Smooth muscle cell of trachea (primary cell): ENCODE measurements at places on chromosomes 1 and 21. TPM values are rescaled to one million over a fixed set of nuclear protein-coding genes. Genes with fewer than 3 reads are reported as not detected.

The PIAS3 gene
- total RNA-seq = 13.7 and 14.7 TPM in 2 replicates

The ADGRL2 gene
- 78.4 and 112 TPM in 2 replicates for total RNA-seq

The SHE gene
- total RNA-seq = under 0.01 and 0.15 TPM in 2 replicates

The CR1L gene
- total RNA-seq = not detected in 2 replicates

The DNAH14 gene
- total RNA-seq = 14.7 and 18.3 TPM in 2 replicates

The NEGR1 gene
- 3.6 and 7.7 TPM in 2 replicates for total RNA-seq

The KRTAP19-1 gene
- not detected in 2 replicates for total RNA-seq

The LPAR3 gene
- total RNA-seq = 24.0 and 33.5 TPM in 2 replicates

The JMJD4 gene
- 30.3 and 48.3 TPM in 2 replicates for total RNA-seq

The SVBP gene
- 14.6 and 24.6 TPM in 2 replicates for total RNA-seq

The WDTC1 gene
- total RNA-seq = 25.9 and 40.0 TPM in 2 replicates

The S100A16 gene
- 255 and 277 TPM in 2 replicates for total RNA-seq

The PLEKHO1 gene
- 48.7 and 63.8 TPM in 2 replicates for total RNA-seq

The PLCH2 gene
- under 0.01 and 0.15 TPM in 2 replicates for total RNA-seq

The SRGAP2B gene
- total RNA-seq = 33.9 and 57.0 TPM in 2 replicates

The LCE6A gene
- not detected in 2 replicates for total RNA-seq

The LEMD1 gene
- total RNA-seq = not detected in 2 replicates

The RUNX1 gene
- total RNA-seq = 16.0 and 29.9 TPM in 2 replicates

The MAP3K7CL gene
- total RNA-seq = 22.7 and 23.3 TPM in 2 replicates

The PROK1 gene
- not detected in 2 replicates for total RNA-seq

The S100A5 gene
- not detected in 2 replicates for total RNA-seq

The AGMAT gene
- 0.99 and 1.6 TPM in 2 replicates for total RNA-seq

The TMPRSS2 gene
- not detected in 2 replicates for total RNA-seq

The PAQR6 gene
- total RNA-seq = 0.29 and 0.66 TPM in 2 replicates

The OR2T29 gene
- not detected in 2 replicates for total RNA-seq

The PEX10 gene
- 41.0 and 47.5 TPM in 2 replicates for total RNA-seq

The MX2 gene
- 1.8 and 3.6 TPM in 2 replicates for total RNA-seq

The AK2 gene
- 87.5 and 167 TPM in 2 replicates for total RNA-seq

The MASP2 gene
- under 0.01 TPM in 1 of 2 replicates, not detected in the other for total RNA-seq

The PRR9 gene
- total RNA-seq = not detected in 2 replicates

The S100A7 gene
- not detected in 2 replicates for total RNA-seq

The PCSK9 gene
- 0.50 and 0.87 TPM in 2 replicates for total RNA-seq

The ERVH48-1 gene
- not detected in 2 replicates for total RNA-seq

The GJB5 gene
- 0.15 TPM in 1 of 2 replicates, not detected in the other for total RNA-seq

The SLAMF7 gene
- not detected in 2 replicates for total RNA-seq

The KRTAP13-2 gene
- total RNA-seq = not detected in 2 replicates

The AADACL4 gene
- not detected in 2 replicates for total RNA-seq

The AMY1C gene
- not detected in 2 replicates for total RNA-seq

The HOOK1 gene
- total RNA-seq = under 0.01 TPM in 1 of 2 replicates, not detected in the other

The FTCD gene
- 1.7 TPM in 1 of 2 replicates, not detected in the other for total RNA-seq

The MMEL1 gene
- under 0.01 and 1.3 TPM in 2 replicates for total RNA-seq

The NTMT2 gene
- total RNA-seq = not detected in 2 replicates

The CITED4 gene
- total RNA-seq = 1.2 and 2.5 TPM in 2 replicates

The RASAL2 gene
- total RNA-seq = 18.9 and 22.7 TPM in 2 replicates

The RBM8A gene
- 44.0 and 137 TPM in 2 replicates for total RNA-seq

The ARHGEF10L gene
- total RNA-seq = 17.2 and 35.1 TPM in 2 replicates

The GNG4 gene
- not detected in 2 replicates for total RNA-seq

The TNFRSF8 gene
- total RNA-seq = under 0.01 and 0.15 TPM in 2 replicates

The COL24A1 gene
- 0.83 and 0.87 TPM in 2 replicates for total RNA-seq

The SLC25A34 gene
- 0.58 and 2.6 TPM in 2 replicates for total RNA-seq

The GJA8 gene
- total RNA-seq = not detected in 2 replicates

The KCNJ6 gene
- total RNA-seq = not detected in 2 replicates

The HSD3B2 gene
- total RNA-seq = not detected in 2 replicates

The GRHL3 gene
- not detected in 2 replicates for total RNA-seq

The SAMD11 gene
- total RNA-seq = 11.1 and 12.7 TPM in 2 replicates
